Keratinocyte (primary cell): ENCODE measurements at places on chromosomes 5 and 9.

GRCh38 chr5:77774981-77775789, 954 bp downstream of the TBCA start:
- no peak for DNase-seq

GRCh38 chr5:17177501-17178372, 39.7 kb upstream of the BASP1 start:
- DNase-seq = no peak

GRCh38 chr9:91042024-91042423, 240.4 kb downstream of the SYK start:
- DNase-seq = no peak

GRCh38 chr9:133533857-133534256, 647 bp upstream of the ADAMTSL2 start:
- DNase-seq = no peak

DNA sequence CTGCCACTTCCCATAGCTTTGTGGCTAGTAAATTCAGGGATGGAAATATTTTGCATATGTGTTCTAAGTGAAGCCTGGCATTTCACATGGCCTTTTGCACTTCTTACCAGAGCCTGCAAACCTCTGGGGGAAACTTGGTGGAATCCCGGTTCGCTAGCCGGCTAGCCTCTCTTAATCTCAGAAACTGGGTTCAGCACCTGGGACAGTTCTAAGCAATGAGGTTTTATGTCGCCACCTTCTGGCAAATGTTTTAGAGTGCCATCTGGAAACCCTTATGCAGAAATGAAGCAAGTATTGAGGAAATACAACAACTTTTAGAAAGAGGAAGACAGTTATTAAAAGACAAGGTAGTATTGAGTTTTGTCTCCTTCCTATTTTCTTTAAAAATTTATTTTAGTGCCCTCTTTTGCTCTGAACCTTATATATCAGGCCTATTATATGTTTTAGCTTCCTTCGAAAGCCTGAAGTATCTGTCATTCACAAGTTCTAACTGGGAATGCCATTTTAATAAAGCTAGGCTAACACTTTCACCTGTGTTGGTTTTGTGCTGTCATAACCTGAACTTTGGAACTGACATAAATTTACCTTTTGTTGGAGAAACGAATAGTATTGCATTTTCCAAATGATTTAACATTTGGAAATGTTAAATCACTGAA, 963 bp upstream of the HTR1A start:
- peak; percentile 5 for DNase-seq

DNA sequence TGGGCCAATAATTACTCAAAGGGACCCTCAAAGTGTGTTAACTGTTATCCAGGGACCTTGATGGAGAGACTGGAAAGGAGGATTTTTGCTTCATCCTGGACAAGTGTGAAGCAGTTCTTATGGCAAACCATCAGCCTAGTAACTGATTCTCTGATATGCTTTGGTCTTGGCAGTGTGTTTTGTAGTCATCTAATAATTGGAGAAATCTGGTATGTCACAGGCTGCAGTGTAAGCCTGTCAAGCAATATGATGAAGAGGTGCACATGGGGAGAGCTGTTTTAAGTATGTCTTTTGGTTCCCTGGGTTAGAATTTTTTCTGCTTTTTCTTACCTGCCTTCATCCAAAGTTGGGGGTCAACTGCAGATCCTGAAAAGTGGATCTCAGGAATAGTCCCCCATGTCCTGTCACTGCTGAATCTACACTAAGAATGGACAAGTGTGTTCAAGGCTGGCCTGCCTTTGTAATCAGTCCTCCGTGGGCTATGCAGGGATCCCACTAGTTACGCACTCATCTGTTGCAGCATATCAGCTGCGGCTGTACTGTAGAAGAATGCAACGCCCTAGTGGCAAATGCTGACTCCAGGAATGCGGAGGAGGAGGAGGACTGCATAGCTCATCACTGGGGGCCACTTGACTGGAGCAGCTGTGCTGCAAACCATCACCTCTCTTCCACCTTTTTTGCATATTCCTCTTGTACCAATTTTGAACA, 1.9 kb downstream of the SPTAN1 start:
- no peak for DNase-seq

- DNase-seq = no peak
Measured at GRCh38 chr5:24475101-24475500, 169.7 kb downstream of the CDH10 start.

DNA sequence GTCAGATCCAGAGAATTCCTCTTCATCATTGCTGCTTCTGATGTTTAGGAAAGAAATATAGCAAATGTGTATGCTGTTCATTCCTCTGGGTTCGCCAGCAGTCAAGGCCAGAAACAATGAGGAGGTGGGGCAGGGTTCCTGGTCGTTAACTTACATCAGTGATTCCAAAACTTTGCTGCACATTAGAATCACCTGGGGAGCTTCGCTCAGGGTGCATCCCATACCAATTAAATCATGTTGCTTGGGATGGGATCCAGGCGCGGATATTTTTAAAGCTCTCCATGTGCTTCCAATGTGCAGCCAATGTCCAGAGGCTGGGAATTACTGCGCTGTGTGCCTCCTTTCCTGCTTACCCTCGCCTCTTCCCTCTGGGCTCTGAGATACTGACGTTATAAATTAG, 227.9 kb upstream of the KLF9 start:
- DNase-seq = no peak

DNA sequence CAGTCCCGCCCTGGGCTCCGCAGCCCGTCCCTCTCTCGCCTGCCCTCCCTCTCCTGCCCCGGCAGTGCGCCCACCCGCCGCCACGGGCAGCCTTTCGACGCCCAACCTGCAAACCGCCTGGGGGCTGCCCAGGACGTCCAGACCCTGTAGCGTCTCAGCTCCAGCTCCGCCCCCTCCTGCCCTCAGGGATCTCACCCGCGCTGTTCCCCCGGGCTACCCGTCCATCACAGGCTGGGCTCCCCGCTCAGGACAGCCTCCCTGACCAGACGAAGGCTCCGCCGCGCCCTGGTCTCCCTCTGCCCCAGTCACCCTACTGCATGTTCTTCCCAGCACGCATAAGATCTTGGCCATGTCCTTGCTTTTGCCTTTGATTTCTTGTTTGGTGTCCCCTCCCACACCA, 1.4 kb downstream of the RASGEF1C start:
- DNase-seq = no peak

DNA sequence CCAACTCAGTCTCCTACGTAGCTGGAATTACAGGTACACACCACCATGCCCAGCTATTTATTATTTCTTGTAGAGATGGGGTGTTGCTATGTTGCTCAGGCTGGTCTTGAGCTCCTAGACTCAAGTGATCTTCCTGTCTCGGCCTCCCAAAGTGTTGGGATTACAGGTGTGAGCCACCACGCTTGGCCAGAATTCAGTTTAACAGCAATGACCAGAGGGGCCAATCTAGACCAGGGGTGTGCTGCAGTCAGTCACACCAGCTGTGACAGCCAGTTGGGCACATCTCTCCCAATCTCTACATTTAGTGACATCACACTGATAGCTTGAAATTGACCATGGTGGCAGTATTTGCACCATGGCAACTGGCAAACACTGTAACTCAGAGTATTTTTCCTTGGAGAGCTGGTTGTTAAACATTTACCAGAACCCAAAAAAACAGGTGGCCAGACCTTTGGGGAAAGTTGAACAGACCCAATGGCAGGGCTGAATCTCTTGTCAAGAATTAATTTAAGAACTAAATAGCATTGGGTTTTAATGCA, 67.7 kb upstream of the UBTD2 start:
- no peak for DNase-seq

GRCh38 chr5:55471468-55471867, 63.3 kb downstream of the PLPP1 start:
- no peak for DNase-seq

- no peak for DNase-seq
Measured at GRCh38 chr5:91296674-91297143, 86.4 kb downstream of the ARRDC3 start.

DNA sequence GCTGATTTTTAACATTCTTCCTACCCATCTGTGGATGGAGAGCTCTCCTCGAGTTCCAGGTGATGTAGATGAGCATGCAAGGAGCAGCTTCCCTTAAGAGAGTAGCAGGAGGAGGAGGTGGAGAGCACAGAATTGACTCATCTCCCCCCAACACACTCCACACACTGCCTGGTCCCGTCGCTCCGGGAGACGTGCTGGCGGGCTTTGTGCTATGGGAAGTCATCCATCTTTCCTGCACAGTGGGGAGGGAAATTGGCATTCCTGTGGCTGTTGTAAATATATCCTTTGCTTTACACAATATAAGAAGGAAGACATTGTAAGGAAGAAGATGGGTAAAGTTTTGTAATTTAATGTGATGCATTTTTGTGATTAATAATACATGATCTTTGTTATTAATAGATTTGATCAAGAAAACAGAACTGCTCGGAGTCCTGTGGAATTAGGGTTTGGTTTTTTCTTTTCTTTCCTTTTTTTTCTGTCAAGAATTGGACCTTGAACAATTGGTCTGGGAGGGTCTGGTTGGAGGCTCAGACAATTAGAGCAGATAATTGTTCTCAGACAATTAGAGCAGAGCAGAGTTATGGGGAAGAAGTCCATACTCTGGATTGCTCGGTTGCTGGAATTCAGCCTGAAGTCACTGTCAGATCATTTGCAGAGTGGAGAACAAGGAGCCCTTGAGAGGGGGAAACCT, 297.8 kb downstream of the GADD45G start:
- no peak for DNase-seq

DNA sequence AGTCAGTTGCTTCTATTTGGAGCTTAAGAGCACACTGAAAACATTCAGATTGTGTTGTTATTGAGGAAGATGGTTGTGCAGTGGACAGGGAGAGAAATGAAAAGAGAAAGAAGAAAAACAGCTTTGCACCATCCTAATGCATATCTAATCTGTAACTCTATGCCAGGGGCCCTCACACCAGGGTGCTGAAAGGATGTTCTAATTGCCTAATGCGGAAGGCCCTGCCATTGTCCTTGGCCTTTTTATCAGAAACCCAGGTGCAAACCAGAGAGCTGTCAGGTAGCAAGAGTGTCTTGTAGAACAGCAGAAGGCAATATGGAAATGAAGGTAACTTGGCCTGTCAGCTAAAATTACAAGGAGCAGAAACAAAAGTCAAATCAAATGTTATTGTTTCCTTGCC, 384.5 kb upstream of the PIK3R1 start:
- DNase-seq = no peak

DNA sequence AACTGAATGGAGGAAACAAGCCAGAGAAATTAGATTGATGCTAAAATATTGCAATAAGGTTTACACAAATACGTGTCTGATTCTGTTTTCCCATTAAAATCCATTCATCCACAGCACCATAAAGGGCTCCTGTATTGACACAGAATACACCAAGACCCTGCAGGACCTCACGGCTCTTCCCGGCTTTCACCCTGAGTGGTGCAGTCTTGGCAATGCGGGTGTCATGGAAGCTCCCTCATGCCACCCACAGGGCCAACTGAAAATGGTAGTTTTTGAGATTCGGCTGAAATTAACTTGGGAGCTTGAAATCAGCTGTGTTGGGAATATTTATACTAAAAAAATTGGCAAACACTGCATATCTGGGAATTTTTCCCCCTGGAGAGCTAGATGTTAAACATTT, 17.3 kb upstream of the EXOC3 start:
- no peak for DNase-seq

- DNase-seq = no peak
Measured at GRCh38 chr9:135081264-135081660, 6.2 kb upstream of the OLFM1 start.

- DNase-seq = no peak
Measured at GRCh38 chr5:138641547-138642298, 66.5 kb upstream of the HSPA9 start.

DNA sequence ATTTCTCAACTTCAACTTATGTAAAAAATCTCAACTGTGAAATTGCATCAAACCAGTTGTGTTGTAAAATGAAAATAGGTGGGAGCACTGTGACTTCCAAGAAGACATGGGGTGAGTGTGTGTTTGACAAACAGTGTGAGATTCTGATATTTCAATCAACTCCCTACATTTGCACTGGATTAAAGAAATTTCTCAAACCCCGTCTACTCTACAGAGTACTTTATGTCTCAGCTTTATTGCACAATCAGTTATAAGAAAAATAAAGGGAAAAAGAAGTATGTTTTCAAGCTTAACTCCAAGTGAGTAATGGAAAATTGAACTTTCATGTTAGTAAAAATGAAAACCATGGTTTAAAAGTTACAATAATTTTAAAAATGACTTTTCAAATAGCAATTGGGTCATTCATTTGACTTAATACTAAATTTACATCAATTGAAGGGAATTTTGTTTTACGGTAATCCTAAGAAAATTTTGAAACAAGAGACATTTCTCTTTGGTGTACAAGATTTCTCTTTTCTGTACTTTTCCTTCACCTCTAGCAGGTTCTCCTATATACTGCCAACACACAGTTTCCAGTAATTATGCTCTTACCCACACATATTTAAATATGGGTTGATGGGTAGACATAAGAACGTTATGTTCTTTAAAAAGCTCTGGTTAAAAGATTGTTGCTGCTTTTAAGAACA, 80.3 kb downstream of the CDO1 start:
- DNase-seq = no peak

- no peak for DNase-seq
Measured at GRCh38 chr5:115360046-115360685, 63.7 kb upstream of the CCDC112 start.

- DNase-seq = no peak
Measured at GRCh38 chr5:75671506-75671905, 45.7 kb downstream of the POC5 start.

DNA sequence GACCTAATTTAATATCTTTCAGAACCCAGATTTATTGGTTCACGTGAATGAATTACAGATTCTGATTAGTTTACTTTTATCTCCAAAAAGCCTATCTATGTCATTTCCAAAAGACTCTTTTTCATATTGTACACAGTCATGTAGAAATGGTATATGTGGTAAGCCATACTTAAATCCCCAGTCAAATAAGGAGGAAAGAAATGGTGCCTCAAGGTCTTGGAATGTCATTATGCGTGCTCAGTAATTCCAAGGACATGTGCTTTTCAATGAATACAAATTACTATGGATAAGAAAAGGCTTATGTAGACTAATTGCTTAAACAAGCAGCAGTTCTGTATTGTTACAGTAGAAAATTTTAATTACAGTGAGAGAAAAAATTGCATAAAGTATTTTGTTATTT, 64.1 kb upstream of the TYRP1 start:
- DNase-seq = no peak

DNA sequence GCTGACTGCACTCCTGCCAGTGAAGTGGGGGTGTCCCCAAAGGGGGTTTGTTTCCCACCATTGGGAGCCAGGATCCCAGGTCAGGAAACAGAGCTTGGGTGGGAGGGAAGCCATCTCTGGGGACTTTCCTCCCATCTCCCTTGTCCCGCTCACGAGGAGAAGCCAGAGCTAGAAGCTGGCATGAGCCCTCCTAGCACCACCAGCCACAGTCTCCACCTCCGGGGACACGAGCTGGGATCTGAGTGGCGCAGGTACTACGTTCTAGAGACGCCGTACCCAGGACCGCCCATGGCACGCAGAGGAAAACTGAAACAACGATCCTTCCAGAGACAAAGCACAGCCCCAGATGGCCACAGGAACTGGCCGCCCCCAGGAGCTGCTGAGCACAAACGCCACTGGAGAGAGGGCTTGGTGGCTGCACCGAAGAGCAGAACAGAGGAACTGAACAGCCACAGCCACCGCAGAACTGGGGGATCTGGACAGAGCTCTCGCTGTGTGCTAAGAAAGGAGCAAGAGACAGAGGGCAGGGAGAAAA, 29.8 kb downstream of the ADAMTS2 start:
- no peak for DNase-seq
